ENCODE measurements at places on chromosomes 6 and 20.

DNA sequence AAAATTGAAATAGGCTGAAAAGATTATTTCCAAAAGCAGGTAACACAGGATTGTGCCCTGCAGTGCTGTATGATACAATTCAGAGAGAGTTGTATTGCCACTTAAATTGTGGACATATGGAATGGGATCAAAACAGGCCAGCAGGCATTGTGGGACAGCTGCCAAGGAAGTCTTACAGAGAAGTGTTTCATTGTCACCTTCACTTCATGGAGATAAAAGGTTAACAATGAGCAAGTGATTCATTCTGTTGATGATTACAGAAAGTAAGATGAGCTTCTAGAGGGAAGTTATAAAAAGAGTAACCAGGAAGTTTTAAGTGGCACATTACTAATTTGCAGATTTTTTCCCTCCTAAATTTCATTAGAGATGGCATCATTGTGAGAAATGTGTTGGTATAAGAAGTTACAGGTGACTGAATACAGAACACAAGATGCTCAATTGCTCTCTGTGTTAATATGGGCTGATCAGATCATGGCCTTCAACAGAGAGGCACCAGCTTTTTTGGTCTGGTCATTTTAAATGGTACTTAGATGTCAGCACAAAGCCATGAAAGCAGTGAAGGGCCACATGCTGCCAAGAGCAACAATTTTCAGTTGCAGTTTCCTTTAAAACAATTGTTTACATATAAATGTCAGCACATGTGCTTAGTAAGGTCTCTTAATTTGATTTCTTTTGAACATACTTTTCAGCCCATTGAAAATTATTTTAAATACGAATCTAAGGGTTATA lies 402.5 kb upstream of the FKBP1C start:
- DNase-seq = no peak

DNA sequence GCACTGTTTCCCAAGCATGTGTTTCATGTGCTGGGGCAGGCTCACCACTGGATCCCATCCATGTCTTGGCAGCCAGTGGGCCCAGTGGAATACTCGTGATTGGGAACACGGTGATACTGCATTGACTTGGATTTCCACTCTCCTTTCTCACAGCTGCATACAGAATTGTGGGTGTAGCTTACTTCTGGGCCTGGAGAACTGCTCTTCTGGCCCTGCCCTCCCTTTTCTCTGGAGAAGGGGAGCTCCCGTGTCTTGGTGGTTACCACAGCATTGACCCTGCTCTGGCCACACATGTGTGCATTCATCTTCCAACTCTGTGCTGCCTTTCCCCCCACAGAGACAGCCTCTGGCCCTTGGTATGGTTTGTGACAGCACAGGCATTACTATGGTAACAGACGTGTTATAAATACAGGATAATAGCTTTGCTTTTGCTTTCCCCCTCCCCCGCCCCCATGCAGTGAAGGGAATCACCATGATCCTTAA lies 21.6 kb downstream of the SOBP start:
- no peak for DNase-seq

DNA sequence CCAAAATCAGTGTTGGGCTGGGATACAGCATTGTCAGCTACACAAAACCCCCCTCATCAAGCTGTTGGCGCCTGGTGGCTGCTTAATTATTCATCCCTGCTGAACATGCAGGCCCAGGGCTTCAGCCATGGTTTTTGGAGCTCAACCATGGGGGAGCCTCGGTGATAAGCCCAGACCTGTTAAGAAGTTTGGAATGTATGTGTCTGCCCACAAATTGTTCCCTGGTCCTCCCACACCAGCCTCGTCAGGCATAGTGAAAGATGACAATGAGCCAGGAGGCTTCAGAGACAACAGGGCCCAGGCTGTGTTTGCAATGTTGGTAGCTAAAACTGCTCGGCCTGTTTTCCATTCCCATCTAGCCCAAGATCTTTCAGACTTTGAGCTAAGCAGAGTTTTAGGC lies 34.8 kb upstream of the SIRPA start:
- DNase-seq = peak; percentile 72

DNA sequence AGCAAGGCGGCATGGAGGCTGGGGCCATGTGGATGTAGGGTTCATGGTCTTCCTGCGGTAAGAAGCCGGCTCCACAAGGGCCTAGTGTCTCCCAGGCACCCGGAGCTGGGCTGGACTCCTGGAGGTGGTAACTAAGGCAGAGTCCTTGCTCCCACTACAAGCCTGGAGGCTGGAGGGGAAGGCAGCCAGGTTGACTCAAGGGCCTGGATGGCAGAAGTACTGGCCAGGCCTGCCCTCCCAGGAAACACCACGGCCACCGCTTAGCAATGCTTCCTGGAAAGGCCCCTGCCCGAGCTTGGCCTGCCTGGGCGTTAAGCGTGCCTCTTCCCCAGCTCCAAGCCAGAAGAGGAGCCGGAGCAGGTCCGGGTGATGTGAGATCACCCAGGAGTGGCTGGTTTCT lies 182.0 kb downstream of the ZDHHC14 start:
- DNase-seq = no peak

DNA sequence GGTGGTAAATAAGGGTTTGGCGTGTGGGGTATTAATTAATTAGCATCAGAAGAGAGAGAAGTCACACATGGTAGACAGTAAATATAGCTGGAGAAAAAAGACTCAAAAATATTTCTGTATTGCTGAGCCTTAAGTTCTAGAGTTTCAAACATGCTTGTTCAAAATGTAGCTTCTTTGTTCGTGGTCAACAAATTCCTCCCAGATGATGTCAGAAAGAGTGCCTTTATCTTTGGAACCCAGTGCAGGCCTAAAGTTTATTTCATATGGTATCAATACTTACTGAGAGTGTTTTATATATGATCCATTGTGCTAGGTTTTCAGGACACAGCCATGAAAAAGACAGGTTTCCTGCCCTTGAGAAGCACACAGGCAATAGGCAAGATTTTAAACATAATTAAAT lies 18.3 kb downstream of the MARCKS start:
- DNase-seq = peak; percentile 76

- no peak for DNase-seq
Observed at GRCh38 chr6:16217156-16217721, 21.1 kb upstream of the GMPR start.

Measured in fibroblast of skin of scalp (primary cell).